Upper lobe of left lung (tissue), 6 donors: ENCODE measurements at places on chromosomes 12 and 14. TPM values are rescaled to one million over a fixed set of nuclear protein-coding genes. Genes with fewer than 3 reads are reported as not detected.
A peak's percentile ranks its signal among the peaks of the same experiment; 100 is the strongest.

Gene SLC2A14
- not detected for total RNA-seq

Gene RPGRIP1
- not detected for total RNA-seq

GRCh38 chr12:57726884-57727757 lies 11.4 kb downstream of the AGAP2 start:
- DNase-seq = peak; percentile 88
- H3K27me3 ChIP-seq = no peaks in the 10 kb centered on the region
- H3K27ac ChIP-seq = peak overlapping the region; percentile 60
- peak overlapping the region; percentile 73 for H3K4me3 ChIP-seq

GRCh38 chr12:105226219-105226618 lies 9.8 kb downstream of the APPL2 start:
- peaks cover 42% of the 10 kb centered on the region for H3K4me1 ChIP-seq
- no peaks in the 10 kb centered on the region for H3K27me3 ChIP-seq
- H3K36me3 ChIP-seq = peaks cover 7% of the 10 kb centered on the region
- H3K27ac ChIP-seq = peak overlapping the region; percentile 31

DNA sequence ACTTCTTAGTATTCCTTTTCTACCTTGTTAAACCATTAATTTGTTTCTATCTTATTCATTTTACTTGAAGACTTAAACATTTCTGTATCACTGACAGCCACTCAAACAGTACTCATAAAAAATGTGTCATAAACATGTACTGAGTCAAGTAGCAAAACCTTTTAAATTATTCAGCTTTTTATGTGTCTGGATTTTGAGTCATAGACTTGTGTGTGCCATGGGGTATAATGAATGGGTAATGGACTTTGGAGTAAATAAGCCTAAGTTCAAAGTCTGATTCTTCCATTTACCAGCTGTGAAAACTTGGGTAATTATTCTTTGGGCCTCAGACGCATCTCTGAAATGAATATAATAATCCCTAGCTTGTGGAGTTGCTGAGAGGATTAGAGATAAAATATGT lies 199.0 kb downstream of the RAD51B start:
- H3K4me3 ChIP-seq = no peak overlapping the region
- no peaks in the 10 kb centered on the region for H3K36me3 ChIP-seq
- H3K27me3 ChIP-seq = no peaks in the 10 kb centered on the region
- no peak for DNase-seq
- no peaks in the 10 kb centered on the region for H3K4me1 ChIP-seq

GRCh38 chr14:67018720-67019119 lies 170.5 kb upstream of the GARIN2 start:
- H3K4me1 ChIP-seq = no peaks in the 10 kb centered on the region
- DNase-seq = no peak
- no peak overlapping the region for H3K4me3 ChIP-seq
- no peak overlapping the region for H3K27ac ChIP-seq
- no peaks in the 10 kb centered on the region for H3K27me3 ChIP-seq

DNA sequence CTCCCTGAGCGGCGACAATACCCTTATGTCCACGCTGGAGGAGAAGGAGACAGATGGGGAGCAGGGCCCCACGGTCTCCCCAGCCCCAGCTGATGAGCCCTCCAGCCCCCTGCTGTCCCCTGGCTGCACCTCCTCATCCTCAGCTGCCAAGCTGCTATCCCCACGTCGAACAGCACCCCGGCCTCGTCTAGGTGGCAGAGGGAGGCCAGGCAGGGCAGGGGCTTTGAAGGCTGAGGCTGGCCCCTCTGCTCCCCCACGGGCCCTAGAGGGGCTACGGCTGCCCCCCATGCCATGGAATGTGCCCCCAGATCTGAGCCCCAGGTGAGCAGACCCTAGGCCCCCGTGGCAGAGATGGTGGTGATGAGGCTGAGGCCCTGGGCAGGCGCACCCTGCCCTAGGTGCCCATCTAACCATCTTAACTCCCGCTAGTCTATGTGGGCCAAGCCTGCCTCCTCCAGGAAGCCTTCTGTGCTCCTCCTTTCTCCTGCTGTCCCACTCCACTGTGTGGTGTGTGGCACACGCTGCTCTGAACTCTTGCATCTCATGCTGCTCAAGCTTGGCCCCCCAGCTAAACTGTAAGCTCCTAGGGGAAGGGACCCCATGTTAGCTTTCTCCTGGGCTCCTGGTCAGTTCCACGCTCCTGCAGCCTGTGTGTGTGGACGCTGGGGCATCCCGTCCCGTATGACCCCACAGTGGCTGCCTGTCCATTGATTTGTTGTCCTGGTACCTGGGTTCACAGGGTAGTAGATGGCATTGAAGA lies 12.1 kb downstream of the MCRS1 start:
- no peak overlapping the region for H3K27ac ChIP-seq
- no peak overlapping the region for H3K4me3 ChIP-seq
- H3K27me3 ChIP-seq = no peaks in the 10 kb centered on the region
- H3K4me1 ChIP-seq = no peaks in the 10 kb centered on the region
- peaks cover 52% of the 10 kb centered on the region for H3K36me3 ChIP-seq

DNA sequence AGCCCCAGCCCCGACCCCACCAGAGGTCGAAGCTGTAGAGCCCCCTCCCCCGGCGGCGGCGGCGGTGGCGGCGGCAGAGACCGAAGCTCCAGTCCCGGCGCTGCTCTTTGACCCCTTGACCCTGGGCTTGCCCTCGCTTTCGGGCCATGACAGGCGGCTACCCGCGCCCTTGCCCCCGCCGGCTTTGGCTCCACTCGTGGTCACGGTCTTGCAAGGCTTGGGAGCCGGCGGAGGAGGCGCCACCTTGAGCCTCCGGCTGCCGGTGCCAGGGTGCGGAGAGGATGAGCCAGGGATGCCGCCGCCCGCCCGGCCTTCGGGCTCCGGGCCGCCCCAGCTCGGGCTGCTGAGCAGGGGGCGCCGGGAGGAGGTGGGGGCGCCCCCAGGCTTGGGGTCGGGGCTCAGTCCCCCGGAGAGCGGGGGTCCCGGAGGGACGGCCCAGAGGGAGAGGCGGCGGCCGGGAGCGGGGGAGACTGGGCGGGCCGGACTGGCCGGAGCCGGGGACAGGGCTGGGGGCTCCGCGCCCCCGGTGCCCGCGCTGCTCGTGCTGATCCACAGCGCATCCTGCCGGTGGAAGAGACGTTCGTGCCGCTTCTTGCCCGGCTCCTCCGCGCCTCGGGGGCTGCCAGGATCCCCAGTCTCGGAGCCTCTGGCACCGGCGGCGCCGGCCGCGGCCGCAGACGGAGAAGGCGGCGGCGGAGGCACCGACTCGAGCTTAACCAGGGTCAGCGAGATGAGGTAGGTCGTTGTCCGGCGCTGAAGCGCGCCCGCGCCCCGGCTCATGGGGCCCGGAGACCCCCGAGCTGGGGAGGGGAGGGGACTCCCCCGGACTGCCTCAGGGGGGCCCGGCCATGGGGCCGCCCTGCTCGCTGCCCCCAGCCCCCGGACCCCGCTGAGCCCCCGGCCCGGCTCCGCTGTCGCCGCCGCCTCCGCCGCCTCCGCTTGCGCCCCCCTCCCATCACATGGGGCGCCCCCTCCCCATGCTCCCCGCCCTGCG lies 778 bp downstream of the AGAP2 start:
- peak overlapping the region; percentile 38 for H3K4me3 ChIP-seq
- no peak for DNase-seq
- no peaks in the 10 kb centered on the region for H3K36me3 ChIP-seq
- H3K27ac ChIP-seq = no peak overlapping the region

DNA sequence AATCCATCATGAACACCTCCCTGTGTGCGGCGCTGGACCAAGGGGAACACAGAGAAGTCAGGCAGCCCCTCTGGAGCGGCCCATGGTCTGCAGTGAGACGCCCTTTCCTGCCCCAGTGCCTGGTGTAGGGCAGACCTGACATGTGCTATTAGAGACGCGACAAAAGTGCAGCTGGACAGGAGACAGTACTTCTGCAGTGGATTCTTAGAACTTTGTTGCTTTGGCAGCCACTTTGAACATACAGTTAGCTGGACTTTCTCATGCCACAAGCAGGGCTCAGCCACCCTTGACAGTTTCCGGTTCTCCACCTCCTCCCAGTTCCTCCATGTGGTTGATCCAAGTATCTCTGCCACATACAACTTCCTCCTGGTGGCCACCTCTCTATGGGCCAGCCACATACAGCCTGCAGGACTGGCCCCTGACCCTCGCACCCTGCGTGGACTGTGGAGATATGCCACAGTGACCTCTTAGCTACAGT lies 45.9 kb downstream of the LGMN start:
- peaks cover 34% of the 10 kb centered on the region for H3K36me3 ChIP-seq
- no peaks in the 10 kb centered on the region for H3K27me3 ChIP-seq
- no peak for DNase-seq
- H3K4me1 ChIP-seq = peaks cover 1% of the 10 kb centered on the region
- no peak overlapping the region for H3K27ac ChIP-seq

GRCh38 chr12:131052929-131053328 lies 99.2 kb downstream of the ADGRD1 start:
- no peak overlapping the region for H3K4me3 ChIP-seq
- no peaks in the 10 kb centered on the region for H3K4me1 ChIP-seq
- H3K36me3 ChIP-seq = no peaks in the 10 kb centered on the region
- no peak overlapping the region for H3K27ac ChIP-seq
- no peaks in the 10 kb centered on the region for H3K27me3 ChIP-seq

DNA sequence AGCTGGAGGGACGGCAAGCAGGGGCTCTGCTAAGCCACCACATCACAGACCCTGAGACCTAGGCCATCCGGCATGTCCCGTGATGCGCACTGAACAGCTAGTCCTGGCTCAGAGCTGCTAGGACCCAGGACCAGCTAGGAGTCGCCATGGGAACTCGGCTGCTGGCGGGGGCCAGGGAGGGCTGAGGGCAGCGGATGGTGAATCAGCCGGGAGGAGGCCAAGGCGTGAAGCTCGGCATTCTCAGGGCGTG lies 5.1 kb downstream of the AHNAK2 start:
- peak; percentile 85 for DNase-seq
- H3K36me3 ChIP-seq = no peaks in the 10 kb centered on the region
- H3K4me3 ChIP-seq = no peak overlapping the region
- H3K27me3 ChIP-seq = peaks cover 9% of the 10 kb centered on the region
- peak overlapping the region; percentile 88 for H3K27ac ChIP-seq

- H3K27me3 ChIP-seq = no peaks in the 10 kb centered on the region
- H3K27ac ChIP-seq = no peak overlapping the region
- no peak overlapping the region for H3K4me3 ChIP-seq
- DNase-seq = no peak
Measured at GRCh38 chr14:60171690-60172089, 6.5 kb upstream of the DHRS7 start.
